ENCODE measurements at places on chromosomes 1 and 21. TPM values are rescaled to one million over a fixed set of nuclear protein-coding genes. Genes with fewer than 3 reads are reported as not detected.

Gene ZFP69
- total RNA-seq, result 3.1 TPM

- no peak overlapping the region for H3K27ac ChIP-seq
- H3K4me1 ChIP-seq, result peaks cover 6% of the 10 kb centered on the region
- H3K36me3 ChIP-seq, result no peaks in the 10 kb centered on the region
- no peaks in the 10 kb centered on the region for H3K27me3 ChIP-seq
- no peak for DNase-seq
These were observed 39.9 kb downstream of the SIPA1L2 start for GRCh38 chr1:232589812-232590743.

DNA sequence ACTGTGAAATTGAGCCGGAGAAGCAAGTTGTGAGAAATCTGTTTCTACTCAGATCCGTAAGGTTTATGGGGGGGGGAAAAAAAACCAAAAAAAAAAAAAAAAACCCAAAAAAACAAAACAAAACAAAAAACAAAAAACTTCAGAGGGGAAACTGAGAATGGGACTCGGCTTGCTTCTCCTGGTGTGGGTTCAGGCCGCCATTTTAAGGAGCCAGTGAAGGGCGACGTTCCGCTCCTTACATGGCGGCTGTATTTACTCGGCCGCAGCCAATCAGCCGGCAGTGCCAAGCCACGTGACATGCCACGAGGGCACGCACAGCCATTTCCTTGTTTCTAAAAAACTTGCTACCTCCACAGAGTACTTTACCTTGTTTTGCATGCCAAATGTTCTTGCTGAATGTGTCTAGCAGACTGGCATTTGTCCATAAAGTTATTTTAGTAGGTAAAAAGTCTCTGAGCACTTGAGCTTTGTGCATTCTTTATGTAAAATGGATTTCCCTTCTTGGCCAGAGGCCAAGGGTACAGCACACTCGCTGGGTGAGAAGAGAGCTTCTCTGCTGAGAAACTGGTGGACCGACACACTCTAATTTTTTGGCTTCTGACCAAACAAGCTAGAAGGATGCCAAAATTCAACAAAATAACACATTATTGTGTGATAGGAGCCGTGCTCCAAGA is 101.8 kb downstream of the NFIA start:
- no peak overlapping the region for H3K4me3 ChIP-seq
- DNase-seq, result no peak
- no peaks in the 10 kb centered on the region for H3K27me3 ChIP-seq
- no peak overlapping the region for H3K27ac ChIP-seq
- H3K4me1 ChIP-seq, result peaks cover 2% of the 10 kb centered on the region
- H3K36me3 ChIP-seq, result no peaks in the 10 kb centered on the region

DNA sequence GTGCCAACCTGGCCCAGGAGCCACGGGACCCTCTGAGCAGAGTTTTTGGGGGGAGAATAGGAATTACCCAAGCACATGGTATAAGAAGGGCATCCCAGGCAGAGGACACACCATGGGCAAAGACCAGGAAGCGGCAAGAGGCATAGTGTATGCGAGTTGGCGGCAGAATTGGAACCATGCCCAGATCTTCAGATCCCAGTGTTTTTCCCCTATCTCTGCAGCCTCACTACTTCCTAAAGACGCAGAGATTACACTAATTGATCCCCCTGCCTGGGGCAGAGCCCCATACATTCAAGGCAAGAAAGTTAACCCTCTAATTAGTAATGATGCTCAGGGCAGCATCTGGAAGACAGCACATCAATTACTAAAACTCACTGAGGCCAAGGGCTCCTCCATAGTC is 48.2 kb downstream of the SYT2 start:
- peaks cover 63% of the 10 kb centered on the region for H3K27me3 ChIP-seq
- no peak overlapping the region for H3K27ac ChIP-seq
- H3K4me3 ChIP-seq, result no peak overlapping the region
- no peak for DNase-seq
- H3K4me1 ChIP-seq, result no peaks in the 10 kb centered on the region
- H3K36me3 ChIP-seq, result no peaks in the 10 kb centered on the region

DNA sequence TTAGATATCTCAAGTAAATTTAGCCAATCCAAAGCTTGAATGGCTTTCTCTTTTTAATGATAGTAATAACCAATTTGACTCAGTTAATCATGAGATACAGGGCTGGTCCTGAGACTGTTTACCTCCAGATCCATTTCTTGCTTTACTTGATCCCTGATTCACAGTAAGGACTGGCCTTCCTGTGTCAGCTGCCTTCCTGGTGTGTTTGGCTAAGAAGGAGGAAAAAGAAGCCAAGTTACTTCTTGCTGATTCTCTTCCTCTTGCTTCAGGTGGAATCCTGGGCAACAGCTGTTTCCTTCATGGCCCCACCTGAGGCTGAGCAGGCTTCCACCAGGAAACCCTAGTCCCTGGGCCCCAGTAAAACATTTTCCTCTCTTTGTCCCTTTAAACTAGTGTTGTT is 14.6 kb upstream of the RC3H1 start:
- peaks cover 10% of the 10 kb centered on the region for H3K27me3 ChIP-seq
- H3K4me1 ChIP-seq, result no peaks in the 10 kb centered on the region
- no peak overlapping the region for H3K4me3 ChIP-seq
- DNase-seq, result no peak

All from T-helper 17 cell (primary cell).